Cardiac septum (tissue), 1 donor: ENCODE measurements at places on chromosomes 2 and 18.

DNA sequence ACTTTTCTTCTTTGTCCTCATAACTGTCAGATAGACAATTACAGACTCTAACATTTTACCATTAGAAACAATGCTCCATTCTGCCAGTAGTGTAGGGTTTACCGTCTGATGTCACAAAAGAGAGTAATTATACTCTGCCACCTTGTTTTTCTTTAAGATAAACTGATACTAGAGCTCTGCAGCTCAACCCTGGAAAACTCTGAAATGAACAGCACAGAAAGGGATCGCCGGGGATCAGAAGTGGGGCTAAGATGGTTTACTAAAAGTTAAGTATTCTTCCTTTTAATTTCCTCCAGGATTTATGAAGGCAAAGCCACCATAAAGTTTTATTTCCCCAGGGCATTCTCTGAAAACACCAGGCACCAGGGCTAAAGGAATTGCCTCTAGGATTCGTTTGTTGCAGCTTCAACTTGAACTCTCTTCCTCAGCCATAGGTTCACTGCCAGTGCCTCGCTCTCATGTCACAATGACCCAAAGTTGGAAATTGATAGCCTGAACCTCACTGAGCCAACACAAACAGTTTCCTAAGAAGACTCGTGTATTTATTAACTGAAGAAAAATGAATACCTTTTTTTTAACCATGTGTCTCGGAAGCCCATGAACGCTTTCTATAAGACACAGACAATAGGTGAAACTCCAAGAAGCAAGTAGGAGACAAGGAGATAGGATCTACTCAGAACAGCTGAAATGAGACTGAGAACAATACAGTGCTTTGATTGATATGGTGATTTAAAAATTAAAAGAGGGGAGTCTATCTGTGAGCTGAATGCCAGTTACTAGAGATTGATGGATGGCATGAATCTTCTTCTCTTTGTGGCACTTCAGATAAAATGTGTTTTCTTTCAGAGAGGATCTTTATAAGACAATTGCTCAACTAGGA lies 121.5 kb upstream of the SPATS2L start:
- DNase-seq, result no peak

DNA sequence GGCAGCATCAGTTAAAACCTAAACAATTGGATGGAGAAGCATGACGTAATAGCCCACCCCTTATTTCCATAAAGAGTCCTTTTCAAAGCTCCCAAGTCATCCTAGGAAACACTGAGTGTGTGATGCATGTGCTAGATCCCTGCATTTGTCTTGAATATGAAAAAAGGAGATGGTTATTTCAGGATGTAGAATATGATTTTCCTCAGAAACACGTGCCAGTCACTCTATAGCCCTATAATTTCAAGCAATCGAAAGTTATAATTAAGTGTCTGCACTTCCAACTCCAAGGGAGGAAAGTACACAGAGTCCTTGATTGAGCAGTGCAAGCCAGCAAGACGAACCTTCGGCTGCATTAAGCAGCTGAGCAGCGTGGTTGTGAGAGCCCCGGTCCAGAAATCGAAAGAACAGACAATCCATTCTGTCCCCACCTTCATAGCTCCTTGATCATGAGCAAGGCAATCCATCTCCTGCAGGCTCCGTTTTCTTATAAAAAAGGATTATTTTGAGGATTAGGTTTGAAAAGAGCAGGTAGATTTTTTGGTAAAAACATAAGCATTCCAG lies 287.7 kb downstream of the FBXO15 start:
- no peak for DNase-seq

DNA sequence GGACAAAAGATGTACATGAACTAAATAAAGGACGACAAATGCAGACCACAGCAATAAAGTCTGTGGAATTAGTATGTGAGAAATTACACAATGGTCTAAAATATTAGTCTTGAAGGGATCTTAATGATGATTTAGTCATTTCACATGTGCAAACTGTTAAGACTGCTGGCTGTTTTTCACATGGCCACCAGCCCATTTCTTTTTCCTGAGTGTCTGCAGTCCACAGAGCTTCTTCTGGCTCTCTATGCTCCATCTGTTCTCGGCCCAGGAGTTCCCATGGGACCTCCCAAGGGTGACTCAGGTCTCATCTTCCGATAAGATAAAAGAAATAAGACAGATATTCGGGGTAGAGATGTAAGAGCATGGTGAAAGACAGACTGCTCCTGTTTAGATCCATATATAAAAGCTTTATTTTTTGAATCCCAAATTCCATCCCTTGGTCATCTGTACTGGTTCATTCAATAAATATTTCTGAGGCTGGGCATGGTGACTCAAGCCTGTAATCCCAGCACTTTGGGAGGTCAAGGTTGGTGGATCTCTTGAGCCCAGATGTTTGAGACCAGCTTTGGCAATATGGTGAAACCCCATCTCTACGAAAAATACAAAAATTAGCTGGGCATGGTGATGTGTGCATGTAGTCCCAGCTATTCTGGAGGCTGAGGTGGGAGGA lies 20.1 kb downstream of the IL1RL1 start:
- no peak for DNase-seq

GRCh38 chr18:64134044-64134747 lies 14.7 kb downstream of the LINC00305 start:
- DNase-seq, result no peak

- DNase-seq, result no peak
These were observed 154.4 kb upstream of the SMAD2 start for GRCh38 chr18:48084858-48085257.

- no peak for DNase-seq
These were observed 166.1 kb upstream of the RAB6C start for GRCh38 chr2:129813404-129813803.

GRCh38 chr2:8669157-8669817 lies 12.6 kb upstream of the ID2 start:
- DNase-seq, result no peak

GRCh38 chr2:38535744-38536506 lies 66.8 kb downstream of the HNRNPLL start:
- DNase-seq, result peak; percentile 92

- DNase-seq, result no peak
These were observed 42.0 kb downstream of the TMEM182 start for GRCh38 chr2:102803897-102804217.

DNA sequence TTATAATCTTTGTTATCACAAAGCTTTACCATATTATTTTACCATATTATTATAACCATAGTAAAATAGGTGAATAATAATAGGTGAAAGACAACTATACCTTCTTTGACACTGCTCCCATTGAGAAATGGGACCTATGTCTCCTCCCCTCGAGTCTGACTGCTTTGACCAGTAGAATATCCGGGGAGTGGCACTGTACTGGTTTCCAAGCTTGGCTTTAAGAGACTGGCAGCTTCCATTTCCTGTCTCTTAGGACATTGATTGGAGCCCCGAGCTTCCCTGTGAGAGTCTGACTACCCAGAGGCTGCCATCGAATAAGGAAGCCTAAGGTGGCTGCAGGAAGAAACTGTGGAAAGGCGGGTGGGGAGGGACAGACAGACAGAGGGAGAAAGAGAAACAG lies 40.1 kb upstream of the PLEKHM3 start:
- no peak for DNase-seq

- DNase-seq, result no peak
These were observed 125.4 kb downstream of the CSRNP3 start for GRCh38 chr2:165594935-165595255.

DNA sequence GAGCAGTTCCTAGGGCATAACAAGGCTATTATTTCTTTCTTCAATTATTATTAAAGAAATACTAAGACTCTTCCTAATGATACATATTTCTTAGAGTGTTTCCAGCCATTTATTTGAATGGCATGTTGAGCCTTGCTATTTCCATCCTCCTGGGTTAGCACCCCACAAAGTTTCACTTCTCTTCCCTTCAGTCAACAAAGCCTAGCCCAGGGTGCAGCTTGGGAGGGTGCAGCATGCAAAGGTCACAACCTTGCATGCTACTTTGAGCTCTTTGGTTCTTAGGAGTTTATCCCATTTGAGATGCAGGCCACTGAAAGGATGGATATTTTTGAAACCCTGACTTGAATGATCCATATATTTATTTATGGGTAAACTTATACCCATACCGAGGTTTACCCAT lies 454.4 kb upstream of the MEIS1 start:
- DNase-seq, result no peak
